ENCODE measurements at places on chromosomes 3 and 15.

GRCh38 chr15:69530991-69531664 is 78.5 kb downstream of the RPLP1 start:
- no peak for DNase-seq

GRCh38 chr3:33392703-33393125 is 47.5 kb downstream of the UBP1 start:
- no peak for DNase-seq

DNA sequence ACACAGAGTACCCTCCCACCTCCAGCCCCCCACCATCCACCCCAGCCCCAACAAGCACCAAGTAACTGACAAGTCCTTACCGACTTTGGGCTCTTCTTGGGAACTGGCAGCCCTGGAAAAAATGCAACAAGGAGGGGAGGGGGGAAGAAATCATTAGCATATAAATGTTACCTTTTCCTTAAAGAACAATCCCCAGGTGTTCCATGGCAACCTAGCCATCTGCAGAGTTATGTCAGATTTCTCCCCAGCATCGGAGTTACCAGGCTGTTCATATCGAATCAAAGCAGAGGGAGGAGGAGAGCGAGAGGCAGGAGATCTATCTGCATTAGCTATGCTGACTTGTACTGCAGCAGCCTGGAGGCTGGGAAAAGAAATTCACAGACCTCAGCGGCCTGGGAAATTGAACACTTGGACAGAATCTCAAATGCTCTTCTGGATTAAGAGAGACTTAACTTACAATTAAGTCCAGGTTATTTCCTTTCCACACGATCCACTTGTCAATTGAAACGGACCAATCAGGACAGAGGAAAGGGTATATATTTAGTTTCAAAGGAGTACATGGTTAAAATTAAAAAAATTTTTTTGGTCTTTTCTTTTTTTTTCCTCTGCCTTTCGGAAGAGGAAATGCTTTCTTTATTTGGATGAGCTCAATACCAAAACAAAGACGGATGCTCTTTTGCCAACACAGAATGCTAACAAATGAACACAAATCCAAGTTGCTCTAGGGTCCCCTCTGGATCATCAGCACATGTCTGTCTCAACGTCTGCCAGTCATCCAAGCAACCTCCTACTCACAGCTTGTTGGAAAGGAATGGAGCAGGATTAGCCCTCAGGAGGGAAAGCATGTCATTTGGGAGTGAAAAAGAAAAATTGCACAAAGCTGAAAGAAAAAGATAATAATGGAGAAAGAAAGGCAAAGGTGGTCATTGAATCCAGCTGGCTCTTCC is 637.1 kb downstream of the MAGI1 start:
- DNase-seq, result no peak

DNA sequence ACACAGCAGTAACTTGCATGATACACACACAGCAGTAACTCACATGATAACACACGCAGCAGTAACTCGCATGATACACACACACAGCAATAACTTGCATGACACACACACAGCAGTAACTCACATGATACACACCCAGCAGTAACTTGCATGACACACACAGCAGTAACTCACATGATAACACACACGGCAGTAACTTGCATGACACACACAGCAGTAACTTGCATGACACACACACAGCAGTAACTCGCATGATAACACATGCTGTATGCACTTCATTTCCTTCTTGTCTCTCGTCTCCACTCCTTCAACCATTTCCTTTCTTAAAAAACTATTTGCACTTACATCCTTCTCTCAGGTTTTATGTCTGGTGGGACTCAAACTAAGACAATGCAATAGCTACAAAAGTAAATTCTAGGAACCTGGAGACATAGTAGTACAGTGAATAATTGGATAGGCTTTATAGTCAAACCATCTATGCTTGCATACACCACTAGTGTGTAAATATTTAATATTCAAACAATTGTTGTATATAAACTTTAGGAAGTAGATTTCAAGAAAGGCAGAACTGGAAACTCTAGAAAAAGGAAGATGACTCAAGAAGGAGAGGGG is 130.8 kb downstream of the UACA start:
- DNase-seq, result no peak

DNA sequence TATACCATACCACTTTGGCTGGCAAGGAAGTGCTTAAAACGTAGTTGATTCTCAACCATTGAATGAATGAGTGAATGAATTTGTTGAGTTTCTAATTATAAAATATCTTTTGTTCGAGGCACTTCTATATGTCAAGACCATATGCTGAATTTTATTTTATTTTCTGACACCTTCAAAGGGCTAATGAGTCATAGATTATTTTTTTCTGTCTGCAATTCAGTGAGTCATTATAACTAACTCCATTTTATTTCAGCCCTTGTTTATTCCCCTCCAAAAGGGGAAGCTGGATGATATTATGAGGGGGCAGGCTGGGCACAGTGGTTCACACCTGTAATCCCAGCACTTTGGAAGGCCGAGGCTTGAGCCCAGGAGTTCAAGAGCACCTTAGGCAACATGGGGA is 142.4 kb downstream of the P2RY1 start:
- DNase-seq, result no peak

GRCh38 chr15:72227720-72228119 is 3.3 kb downstream of the PKM start:
- DNase-seq, result no peak

- DNase-seq, result no peak
These were observed 94.8 kb downstream of the GBE1 start for GRCh38 chr3:81666502-81667121.

DNA sequence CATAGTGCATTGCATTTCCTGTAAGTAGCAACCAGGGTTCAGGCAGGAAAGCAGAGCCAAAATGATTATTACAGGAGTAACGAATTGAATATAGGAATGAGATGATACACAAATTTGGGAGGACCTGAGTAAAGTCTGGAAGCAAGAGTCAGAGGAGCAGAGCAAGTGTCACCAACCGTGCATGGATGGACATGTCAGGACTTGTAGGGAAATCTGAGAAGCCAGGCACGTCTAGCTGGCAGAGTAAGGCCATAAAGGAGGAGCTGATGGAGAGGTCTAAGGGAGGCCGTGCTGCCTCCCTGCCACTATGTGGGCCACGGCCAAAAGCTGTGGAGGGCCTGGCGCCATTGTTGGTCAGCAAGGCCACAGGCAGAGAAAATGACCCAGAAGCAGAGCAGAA is 22.4 kb downstream of the GJD2 start:
- no peak for DNase-seq

GRCh38 chr3:129593230-129593594 is 13.3 kb downstream of the PLXND1 start:
- DNase-seq, result no peak

- no peak for DNase-seq
These were observed 29.9 kb downstream of the TIGIT start for GRCh38 chr3:114323546-114324254.

GRCh38 chr15:71281256-71281655 is 166.0 kb downstream of the THSD4 start:
- DNase-seq, result no peak

DNA sequence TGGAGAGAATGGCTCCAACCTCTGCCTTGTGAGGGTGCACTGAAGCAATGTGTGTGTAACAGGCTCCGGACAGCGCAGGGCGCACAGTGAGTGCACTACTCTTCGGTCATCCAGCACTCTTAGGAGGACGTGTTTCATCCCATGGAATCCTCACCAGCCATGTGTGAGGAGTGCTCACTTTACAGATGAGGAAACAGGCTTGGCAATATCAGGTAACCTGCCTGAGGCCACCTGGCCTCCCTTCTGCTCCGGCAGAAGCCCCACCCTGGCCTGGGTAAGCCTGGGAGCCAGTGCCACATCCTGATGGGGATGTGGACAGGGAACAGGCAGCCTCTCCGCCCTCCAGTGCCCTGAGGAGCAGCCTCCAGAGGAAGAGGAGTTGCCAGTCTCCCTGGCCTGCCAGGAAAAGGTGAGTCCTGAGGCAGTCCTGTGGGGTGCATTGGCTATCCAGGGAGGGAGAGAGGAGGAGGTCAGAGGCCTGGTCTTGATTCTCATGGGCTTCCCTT is 39.4 kb upstream of the LIMD1 start:
- DNase-seq, result no peak

- no peak for DNase-seq
These were observed 14.3 kb upstream of the HPS3 start for GRCh38 chr3:149115114-149115513.

DNA sequence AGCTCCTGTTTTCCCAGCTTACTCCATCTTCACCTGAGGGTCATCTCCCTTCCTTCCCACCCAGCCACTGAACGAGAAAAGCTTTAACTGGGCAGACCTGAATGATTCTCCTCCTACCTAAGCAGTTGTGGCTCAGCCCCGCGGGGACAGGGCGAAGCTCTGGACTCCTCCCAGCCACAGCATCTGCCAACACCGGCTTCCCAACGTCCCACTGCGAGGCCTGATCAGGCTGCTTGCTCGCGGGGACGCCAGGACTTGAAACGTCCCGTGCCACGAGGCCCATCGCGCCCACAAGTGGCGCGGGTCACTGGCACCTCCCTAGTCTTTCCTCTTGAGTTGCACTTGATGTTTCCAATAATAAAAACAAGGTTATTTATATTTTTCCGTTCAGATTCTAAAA is at the start of gene SPATA16:
Gene SPATA16 (minus strand): TSS at position 250 of the 400 bp plus-strand sequence. CDS start 23,504 bp downstream, outside the sequence.
- no peak for DNase-seq

- DNase-seq, result no peak
These were observed 14.3 kb downstream of the KLHL6 start for GRCh38 chr3:183541235-183541655.

- no peak for DNase-seq
These were observed 660.8 kb upstream of the UBE2E2 start for GRCh38 chr3:22542311-22542710.

GRCh38 chr15:31328428-31328968 is 1.9 kb downstream of the KLF13 start:
- DNase-seq, result no peak

DNA sequence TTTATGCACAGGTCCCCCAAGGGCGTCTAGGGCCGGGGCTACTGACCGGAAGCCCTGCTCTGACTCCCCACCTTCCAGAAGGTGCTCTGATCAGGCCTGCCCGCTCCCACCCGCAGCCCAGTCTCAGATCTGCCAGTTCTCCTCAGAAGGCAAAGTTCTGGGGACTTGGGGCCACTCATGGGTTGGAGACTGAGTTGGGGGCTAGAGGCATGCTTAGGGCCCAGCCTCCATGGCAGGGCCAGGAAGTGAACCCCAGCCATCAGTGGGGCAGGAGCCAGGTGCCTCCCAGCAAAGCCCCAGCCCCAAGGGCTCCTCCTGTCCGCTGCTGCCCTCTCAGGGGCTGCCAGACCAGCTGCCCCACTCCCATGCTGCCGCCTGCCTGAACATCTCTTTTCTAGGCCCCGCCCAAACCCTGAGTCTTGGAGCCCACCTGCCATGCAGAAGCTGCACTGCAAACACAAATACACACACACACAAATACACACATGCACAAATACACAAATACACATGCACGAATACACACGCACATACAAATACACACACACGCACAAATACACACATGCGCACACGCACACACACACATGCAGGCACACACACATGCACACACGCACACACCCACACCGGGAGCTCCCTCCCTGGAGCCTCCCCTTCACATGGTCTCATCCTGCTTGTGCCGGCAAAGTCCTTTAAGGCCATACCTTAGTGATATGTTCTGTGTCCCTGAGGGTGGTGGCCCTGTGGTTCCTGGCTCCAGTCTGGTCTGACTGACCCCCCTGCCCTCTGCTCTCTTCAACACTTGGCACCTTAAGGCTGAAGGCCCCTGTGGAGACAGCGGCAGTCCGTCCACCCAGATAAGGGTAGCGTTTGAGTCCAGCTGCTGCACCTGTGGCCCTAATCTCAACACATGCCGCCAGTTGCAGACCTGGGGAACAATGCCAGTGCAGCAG is 59.2 kb upstream of the KLF13 start:
- DNase-seq, result no peak
